ENCODE measurements at places on chromosomes 5 and 9.

- no peak for DNase-seq
Observed at GRCh38 chr5:138869763-138870500, 5.2 kb downstream of the LRRTM2 start.

DNA sequence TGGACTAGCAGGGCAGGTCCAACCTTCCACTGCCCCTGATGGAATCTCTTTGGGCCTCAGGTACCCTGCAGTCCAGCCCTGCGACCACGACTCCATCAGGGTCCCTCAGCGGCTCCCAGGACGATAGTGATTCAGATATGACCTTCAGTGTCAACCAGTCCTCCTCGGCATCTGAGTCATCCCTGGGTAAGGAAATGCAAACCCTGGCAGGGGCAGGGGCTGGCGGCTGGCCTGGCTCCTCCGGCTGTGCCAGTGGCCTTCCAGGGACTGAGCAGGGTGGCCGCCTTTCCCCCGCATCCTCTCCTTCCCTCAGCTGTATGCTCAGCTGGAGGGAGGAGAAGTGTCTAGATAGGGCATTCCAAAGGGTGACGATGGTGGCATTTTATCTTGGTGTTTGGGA is 45.0 kb downstream of the NEURL1B start:
- no peak for DNase-seq

GRCh38 chr5:145680169-145680568 is 155.0 kb downstream of the PRELID2 start:
- DNase-seq: no peak

GRCh38 chr5:166505067-166505466 is 1786.4 kb upstream of the WWC1 start:
- DNase-seq: no peak

GRCh38 chr9:81671880-81672280 is 17.5 kb downstream of the TLE1 start:
- DNase-seq: peak; percentile 25

DNA sequence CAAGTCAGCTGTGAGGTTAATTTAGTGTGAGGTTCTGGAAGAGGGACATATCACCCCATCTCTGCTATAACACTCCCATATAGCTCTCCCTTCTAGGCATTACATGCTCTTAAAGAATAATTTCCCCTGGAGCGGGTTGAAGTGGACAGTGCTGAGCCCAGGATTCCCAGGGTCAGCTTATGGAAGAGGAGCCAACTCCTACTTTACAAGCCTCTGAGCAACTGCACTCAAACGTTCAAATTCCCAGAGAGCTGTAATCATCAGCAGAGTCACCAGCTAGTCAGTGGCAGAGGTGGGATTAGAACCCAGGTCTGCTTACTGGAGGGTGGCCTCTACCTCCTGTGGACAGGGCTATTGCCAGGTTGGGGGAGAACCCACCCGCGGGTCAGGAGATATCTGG is 1.4 kb downstream of the NEURL1B start:
- no peak for DNase-seq

DNA sequence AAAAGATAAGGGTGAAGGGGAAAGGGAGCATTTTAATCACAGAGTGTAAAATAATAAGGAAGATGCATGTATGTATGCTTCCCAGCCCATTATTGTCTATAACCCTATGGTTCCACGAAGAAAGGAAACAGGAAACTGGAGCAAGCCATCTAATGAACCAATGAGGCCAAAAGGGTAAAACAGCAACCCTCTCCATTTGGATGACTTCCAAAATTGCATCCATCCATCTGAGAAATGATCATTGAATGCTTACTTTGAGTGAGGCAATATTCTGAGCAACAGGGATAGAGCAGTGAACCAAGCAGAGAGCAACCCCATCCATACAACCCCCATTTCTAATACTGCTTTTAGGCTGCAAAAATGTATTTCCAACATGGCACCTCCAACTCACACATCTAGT is 46.9 kb downstream of the ARL15 start:
- DNase-seq: no peak

DNA sequence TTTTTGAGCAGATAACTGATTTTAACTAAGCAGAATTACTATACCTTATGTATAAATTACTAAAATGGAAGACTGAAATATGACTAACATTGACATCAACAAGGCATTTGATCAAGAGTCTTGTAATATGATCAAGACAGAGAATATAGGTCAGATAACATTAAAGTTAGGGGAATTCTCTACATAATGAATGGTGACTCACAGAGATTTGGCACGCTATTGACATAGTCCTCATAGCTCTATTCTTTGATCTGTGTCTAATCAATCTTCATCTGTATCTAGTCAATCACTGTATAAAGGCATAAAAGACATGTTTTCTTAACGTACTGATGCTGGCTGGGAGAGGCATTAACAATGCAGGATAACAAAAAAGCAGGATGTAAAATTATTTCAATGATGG is 17.4 kb downstream of the ABITRAM start:
- no peak for DNase-seq
